Activated gamma-delta T cell treated with Interleukin-2 at 50 U/mL for 16 hours (primary cell): ENCODE measurements at places on chromosomes 1 and 21.

GRCh38 chr1:110677526-110677925, 2.8 kb upstream of the KCNA3 start:
- no peak for DNase-seq

DNA sequence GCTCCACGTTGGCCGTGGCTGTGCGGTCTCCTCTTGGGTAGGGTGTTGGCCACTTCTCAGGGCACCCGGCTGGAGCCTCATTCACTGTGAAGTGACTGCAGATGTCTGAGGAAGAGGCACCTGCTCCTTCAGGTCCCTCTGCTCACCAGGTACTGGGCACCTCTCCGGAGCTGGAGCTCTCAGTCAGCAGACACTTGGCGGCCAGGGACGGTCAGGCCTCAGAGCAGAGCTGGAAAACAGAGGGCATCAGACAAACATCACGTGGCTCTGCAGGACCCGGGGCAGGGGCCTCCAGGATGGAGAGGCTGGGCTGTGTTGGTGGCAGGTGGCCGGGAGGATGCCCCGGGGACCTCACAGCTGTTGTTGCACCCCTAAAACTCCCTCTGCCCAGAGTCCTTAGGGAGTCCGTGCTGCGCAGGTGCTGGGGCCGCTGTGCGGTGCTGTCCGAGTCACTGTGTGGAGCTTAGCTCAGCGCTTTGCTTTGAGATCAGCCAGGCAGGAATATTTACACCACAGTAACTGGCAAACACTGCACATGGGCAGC, 59.7 kb downstream of the SLX9 start:
- no peak for DNase-seq

DNA sequence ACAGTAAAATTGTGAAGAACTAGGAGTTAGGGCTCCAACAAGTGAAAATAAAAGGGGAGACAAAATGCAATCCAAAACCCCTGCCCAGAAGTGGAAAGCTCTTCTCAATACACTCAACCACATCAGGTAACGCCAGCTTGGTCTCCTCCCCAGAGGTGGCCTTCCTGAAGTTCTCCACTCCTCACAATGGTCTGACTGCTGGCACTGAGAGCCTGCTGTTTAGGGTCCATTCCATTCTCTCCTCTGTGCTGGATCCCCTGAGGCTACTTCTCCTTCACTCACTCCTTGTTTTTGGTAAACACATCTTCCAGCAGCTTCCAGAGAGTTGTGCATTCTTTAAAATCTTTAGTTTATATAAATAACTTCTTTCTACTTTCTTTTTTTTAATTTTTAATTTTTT, 189.5 kb downstream of the KCNT2 start:
- DNase-seq = no peak

DNA sequence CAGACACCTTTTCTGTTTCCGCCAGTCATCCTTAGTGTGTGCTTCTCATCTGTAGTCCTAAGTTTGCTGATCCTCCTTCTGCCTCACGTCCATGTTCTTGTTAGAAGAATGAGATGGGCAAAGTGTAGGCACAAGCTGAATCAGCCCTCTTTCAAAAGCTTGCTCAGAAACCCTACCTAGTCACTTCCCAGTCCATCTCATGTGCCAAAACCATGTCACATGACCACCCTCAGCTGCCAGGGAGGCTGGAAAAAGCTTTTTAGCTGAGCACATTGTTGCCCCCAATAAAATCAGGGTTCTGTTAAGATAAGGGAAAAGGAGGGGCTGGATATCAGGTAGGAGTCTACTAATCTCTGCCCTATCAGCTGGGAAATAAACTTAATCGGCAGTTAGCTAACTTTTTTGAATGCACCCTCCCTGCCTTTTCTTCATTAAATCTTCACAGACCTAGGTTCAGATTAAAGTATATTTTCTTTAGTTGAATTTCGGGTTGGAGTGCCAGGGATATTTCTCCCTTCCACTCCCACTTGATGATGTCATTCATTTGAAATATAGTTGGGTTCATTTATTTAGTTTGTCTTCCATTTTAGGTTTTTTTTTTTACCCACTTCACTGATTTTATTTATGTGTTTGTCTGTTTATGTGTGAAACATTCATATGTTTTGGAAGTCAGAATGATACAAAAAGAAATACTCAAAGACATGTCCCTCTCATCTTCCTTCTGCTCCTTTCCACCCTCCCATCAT, 129.2 kb downstream of the ROR1 start:
- no peak for DNase-seq

GRCh38 chr1:50841791-50842387, 118.2 kb downstream of the FAF1 start:
- DNase-seq = no peak

DNA sequence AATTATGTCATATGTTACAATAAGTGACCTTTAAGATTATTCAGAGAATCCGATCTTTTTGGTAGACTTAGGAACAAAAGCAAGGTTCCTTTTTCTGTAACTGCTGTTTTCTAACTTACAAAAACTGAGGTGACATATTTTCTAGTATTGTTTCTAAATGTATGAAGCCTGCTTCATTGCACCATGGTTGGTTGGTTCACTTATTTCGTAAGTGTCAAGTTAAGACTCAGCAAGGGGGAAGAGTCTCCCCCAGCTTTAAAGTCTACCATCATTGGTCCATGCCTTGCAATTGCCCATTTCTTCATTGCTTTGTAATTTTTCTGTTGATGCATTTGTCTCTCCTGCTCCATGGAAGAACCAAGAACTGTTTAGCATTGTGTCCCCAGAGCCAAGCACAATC, 136.9 kb downstream of the DISC1 start:
- no peak for DNase-seq

GRCh38 chr21:28066076-28066475, 926.6 kb downstream of the LTN1 start:
- no peak for DNase-seq

GRCh38 chr21:31331231-31331630, 12.8 kb downstream of the TIAM1 start:
- DNase-seq = no peak

DNA sequence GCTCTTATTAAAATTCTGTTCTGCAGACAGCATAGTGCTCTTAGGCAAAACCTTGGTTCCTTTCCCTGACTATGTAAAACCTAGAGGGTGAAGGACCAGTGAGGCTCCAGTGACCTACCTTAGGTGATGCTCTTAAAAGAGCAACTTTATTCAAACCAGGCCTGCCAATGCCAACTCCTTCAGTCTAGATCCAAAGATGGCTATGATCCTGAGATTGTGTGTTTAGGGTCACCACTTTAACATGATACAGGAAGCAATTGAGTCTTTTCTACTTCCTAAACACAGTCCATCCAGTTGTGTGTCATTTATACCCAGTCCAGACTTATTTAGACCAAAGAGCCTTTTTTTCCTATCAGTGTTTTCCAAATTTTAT, 10.8 kb downstream of the MCL1 start:
- no peak for DNase-seq

DNA sequence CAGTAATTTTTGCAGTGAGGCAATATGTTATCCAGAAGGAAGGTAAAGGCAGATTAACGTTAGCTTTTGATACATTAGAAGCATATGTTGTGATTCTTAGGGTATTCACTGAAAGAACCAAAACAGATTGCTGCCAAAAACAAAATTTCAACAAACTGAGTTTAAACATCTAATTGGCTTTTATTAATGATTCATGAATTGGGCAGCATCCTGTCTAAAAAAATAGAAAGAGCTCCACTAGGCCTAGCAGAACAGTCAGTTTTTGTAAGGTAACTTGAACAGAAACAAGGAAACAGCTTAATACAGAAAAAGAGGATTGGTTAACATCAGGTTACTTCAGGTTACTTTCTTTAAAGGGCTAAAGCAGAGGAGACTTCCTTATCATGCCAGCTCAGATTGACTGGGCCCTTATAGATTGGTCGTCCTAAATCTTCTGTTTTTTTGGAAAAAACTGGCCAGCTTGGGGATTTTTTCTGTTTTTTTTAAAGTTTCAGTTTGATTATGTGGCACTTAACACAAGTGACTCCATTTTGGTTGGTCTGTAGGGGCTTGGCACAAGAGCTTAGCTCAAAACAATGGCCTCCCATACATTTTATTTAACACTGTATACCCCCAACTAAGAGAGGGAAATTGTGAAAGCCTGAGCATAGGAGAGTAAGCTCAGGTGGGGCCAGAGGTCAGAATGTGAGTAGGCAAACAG, 36.8 kb upstream of the GALNT2 start:
- DNase-seq = no peak

DNA sequence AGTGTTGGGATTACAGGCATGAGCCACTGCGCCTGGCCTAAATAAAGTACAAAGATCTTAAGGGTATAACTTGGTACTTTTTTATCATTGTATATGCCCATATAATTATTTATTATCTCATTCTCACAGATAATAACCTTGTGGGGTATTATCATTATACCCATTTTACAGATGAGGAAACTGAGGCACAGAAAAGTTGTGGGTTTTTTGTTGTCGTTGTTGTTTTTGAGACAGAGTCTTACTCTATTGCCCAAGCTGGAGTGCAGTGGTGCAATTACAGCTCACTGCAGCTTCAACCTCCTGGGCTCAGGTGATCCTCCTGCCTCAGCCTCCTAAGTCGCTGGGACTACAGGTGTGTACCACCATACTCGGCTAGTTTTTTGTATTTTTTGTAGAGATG, 4.1 kb downstream of the CGN start:
- no peak for DNase-seq

DNA sequence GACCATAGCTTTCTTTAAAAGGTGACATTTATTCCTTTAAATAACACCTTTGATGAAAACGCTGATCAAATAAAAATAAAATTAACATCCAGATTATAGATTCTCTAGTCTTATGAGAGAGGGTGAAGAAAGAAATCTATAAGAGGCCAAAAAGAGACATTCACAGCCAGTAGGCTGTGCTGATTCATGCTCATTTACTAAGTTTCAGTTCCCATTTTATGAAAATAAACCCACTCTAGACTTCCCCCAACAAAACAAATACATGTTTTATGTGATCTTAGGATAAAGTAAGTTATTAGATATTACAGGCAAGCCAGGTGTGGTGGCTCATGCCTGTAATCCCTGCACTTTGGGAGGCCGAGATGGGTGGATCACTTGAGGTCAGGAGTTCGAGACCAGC, 21.1 kb downstream of the ESRRG start:
- no peak for DNase-seq

- no peak for DNase-seq
Observed at GRCh38 chr1:170910273-170910672, 25.1 kb upstream of the MROH9 start.

- DNase-seq = no peak
Observed at GRCh38 chr1:153633161-153633753, 609 bp upstream of the CHTOP start.

DNA sequence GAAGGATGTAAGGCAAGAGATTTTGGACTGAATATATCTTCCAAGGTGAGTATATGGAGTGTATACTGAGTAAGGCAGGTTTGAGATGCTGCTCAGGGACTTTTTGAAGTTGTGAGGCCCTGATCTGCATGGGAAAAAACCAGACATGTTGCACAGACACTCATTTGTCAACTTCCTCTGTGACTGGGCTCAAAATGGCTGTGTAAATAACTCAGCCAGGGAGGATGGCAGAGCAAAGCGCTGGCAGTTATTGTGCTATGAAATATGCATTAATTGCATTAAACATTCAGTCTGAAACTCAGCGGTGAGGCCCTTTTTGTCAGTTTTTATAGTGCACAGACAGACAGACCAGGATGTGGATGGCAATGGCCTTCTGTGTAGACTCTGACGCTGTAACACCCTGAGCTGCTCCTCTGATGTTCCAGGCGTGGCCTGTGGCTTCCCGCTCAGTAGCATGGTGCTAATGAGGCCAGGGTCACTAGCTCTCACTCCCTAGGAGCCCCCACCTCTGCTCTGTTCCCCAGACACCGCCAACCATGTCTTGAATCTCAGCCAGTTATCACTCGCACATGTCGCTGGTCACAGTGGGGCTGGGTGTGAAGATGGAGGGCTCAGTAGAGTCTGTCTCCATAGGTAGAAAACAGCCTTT, 307.0 kb upstream of the PROX1 start:
- DNase-seq = no peak

DNA sequence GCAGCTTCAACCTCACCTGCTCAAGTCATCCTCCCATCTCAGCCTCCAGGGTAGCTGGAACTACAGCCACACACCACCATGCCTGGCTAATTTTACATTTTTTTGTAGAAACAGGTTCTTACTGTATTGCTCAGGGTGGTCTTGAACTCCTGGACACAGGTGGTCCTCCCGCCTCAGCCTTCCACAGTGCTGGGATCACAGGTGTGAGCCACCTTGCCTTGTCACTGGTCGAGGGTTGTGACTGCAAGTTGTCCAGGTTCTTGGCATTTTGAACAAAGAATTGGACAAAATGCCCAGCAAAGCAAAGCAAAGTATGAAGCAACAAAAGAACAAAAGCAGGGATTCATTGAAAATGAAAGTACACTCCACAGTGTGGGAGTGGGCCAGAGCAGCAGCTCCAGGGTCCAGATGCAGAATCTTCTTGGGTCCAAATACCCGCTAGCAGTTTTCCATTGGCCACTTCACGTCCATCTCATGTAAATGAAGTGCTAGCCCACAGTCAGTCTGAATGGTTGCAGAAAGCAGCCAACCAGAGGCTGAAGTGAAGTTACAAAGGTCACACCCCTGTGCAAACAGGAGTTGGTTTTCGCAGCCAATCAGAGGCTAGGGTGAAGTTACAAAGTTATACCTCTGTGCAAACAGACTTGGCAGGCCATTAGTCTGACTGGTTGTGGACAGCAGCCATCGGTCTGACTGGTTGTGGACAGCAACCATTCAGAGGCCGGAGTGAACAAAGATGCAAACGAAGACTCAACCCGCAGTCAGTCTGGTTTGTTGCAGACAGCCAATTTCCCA, 109.5 kb upstream of the KIF26B start:
- DNase-seq = no peak

DNA sequence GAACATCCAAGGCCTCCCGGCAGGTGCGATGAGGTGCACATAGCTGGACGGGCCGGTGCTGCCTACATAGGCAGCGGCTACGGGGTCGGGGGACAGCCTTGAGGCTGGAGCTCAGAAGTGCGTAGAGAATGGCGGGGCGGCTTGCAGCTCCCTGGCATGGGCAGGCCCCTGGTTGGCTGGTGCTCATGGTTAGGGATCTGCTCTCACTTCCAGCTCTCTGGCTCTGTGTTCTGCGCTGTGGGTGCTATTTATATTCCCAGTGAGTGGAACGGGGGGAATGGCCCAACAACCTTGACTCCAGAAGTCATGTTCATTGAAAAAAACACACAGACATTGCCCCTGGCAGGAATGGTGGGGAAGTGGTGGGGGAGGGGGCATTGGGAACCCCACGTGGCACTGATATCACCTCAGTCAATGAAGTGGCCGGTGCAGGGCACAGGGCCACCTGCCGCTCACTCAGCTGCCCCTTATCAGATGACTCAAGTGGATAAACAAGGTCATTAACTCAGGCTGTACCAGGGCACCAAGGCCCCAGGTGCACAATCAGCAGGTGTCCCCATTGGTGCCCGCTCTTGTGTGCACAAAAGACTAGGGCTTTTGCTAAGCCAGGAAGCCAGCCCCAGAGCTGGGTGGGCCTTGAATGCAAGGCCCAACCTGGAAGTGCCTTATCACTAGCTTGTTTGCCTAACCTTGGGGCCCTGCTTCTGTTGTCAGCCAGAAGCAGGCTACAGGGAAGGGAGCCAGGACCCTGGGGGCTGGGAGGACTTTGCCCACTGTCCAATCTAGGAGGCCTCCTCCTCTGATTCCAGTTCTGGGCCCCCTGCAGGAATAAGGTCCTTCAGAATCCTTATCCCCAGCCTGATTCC, at the start of gene NR0B2:
TSS of gene NR0B2 (minus strand) at position 222 of the 866 bp plus-strand sequence. CDS start at position 187, 35 bp downstream.
- no peak for DNase-seq

GRCh38 chr1:63878932-63879331, 105.1 kb downstream of the ROR1 start:
- no peak for DNase-seq
